ENCODE measurements at places on chromosomes 2 and 18.

GRCh38 chr2:70946832-70947442 is 11.2 kb downstream of the ATP6V1B1 start:
- peaks cover 8% of the 10 kb centered on the region for H3K27me3 ChIP-seq
- H3K4me3 ChIP-seq: no peak overlapping the region
- peaks cover 15% of the 10 kb centered on the region for H3K4me1 ChIP-seq
- no peaks in the 10 kb centered on the region for H3K36me3 ChIP-seq

- H3K4me3 ChIP-seq: peak overlapping the region; percentile 75
- H3K4me1 ChIP-seq: peaks cover 41% of the 10 kb centered on the region
- H3K27me3 ChIP-seq: no peaks in the 10 kb centered on the region
- H3K36me3 ChIP-seq: no peaks in the 10 kb centered on the region
- H3K27ac ChIP-seq: peak overlapping the region; percentile 93
- no peak for DNase-seq
Observed at GRCh38 chr2:175161-175786, 88.6 kb downstream of the SH3YL1 start.

DNA sequence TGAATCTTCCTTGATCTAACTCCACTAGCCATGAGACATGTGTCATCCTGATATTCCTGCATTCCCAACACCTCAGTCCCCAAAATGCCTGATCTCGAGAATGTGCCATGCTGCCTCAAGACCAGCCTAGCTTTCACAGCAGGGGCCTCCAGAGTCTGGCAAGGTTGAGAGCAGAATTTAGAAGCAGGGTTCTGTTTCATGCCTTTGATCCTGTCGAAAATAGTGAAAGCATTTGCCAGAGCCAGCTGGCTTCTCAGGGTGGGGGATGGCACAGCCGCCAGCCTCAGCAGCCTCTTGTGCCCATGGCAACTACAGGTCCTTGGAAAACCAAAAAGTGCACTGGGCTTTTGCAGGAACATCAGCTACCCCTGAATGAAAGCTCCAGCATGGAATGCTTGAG is 143.5 kb downstream of the RTN4 start:
- H3K36me3 ChIP-seq: no peaks in the 10 kb centered on the region
- H3K4me3 ChIP-seq: no peak overlapping the region
- DNase-seq: no peak
- H3K27me3 ChIP-seq: no peaks in the 10 kb centered on the region
- no peak overlapping the region for H3K27ac ChIP-seq

DNA sequence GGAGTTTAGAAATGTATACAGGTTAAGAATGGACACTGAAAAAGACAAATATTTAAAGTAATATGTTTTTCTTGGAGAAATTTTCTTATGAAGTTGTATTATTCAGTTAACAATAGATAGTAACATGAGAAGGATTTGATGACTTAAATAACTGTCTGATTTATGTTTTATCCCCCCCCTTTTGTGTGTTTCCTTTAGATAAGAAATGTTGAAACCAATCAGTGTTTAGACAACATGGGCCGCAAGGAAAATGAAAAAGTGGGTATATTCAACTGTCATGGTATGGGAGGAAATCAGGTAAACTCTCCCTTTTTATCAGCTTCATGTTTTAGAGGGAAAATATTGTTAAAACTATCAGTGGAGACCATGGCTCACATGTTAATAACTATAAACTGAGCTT is 289.7 kb upstream of the KCNJ3 start:
- peaks cover 4% of the 10 kb centered on the region for H3K4me1 ChIP-seq
- H3K27ac ChIP-seq: no peak overlapping the region
- no peak for DNase-seq
- H3K4me3 ChIP-seq: no peak overlapping the region
- H3K36me3 ChIP-seq: no peaks in the 10 kb centered on the region

Measured in naive thymus-derived CD8-positive, alpha-beta T cell (primary cell).